SK-N-DZ (cell line): ENCODE measurements at places on chromosomes 12 and 14.

- DNase-seq, result no peak
Measured at GRCh38 chr12:39613525-39613924, 6.1 kb downstream of the ABCD2 start.

DNA sequence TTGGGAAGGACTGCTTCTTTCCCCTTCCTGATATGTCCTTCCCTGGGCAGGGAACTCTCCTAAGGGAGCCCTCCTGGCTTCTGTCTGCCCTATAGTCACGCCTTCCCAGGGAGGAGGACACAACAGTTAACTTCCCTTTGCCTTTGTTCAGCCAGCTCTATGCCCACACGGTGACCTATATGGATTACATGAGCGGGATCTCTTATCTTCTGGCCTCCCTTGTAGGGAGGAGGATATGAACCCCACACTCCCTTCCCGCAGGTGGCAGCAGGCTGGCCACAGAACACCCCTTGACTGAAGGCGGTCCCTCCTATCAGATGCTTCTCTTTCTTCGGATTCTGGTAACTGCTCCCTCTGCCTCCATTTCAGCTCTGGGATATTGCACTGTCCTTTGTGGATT, 135.6 kb upstream of the MAX start:
- no peak for DNase-seq

- peak; percentile 91 for DNase-seq
Measured at GRCh38 chr12:122965851-122966742, at the start of gene ABCB9. ABCB9 (minus strand) TSS chr12:122966463; CDS start chr12:122960235, 6,228 bp downstream.

GRCh38 chr14:35631071-35631805, 97.3 kb downstream of the INSM2 start:
- no peak for DNase-seq

GRCh38 chr12:22653791-22654190, 28.8 kb downstream of the ETNK1 start:
- DNase-seq, result no peak

DNA sequence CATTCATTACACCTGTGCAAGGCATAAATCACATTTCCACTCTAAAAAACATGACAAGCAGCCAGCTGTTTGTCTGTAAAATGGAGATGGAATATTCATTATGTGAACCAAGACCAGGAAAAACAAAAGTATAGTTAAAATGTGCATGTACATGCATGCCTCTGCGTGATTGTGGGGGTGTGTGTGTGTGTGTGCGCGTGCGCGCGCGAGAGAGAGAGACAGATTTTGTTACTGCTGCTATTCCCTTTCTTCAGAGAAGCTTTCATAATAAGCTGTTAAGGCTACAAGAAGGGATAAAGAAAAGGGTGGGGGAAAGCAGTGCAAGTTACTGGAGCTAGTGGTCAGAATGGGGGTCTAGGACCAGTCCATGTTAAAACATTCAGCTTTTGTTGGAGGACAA, 430.3 kb downstream of the NAV3 start:
- DNase-seq, result no peak

GRCh38 chr12:27828196-27828595, 48.2 kb upstream of the MANSC4 start:
- no peak for DNase-seq

GRCh38 chr12:11513288-11513687, 117.9 kb upstream of the PRB2 start:
- peak; percentile 23 for DNase-seq

- peak; percentile 29 for DNase-seq
Measured at GRCh38 chr14:74733221-74733620, 20.3 kb downstream of the FCF1 start.

GRCh38 chr12:11655842-11656241, 6.4 kb downstream of the ETV6 start:
- no peak for DNase-seq

- no peak for DNase-seq
Measured at GRCh38 chr12:100717733-100718067, 76.9 kb upstream of the ANO4 start.

DNA sequence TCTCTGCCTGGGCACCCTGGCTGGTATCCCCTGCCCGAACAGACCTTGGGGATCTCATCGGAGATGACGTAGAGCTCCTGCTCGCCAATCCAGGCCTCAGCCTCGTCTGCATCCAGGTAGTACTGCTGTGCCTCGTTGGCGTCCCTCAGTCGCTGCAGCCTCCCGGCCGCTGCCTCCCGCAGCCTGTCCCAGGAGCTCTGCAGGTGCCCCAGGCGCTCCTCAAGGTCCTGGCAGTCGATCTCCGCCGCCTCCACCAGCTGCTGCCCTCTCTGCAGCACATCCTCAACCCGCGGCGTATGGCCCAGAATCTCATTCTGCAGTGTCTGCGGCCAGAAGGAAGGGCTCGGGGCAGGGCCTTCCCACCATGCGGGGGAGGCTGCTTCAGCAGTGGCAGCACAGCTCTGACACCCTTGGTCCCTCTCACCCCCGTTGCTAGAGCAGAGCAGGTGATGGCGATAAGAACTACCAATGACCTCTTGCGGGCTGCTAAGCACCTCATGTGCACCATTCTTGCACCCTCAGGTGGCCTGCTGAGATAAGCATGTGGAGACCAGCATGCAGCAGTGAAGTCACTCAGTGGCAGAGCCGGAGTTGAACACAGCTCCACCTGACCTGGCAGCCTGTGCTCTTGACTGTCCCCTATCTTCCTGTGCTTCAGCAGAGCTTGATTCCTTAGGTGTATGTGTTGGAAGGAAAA, 71.0 kb downstream of the PLEKHG3 start:
- no peak for DNase-seq

DNA sequence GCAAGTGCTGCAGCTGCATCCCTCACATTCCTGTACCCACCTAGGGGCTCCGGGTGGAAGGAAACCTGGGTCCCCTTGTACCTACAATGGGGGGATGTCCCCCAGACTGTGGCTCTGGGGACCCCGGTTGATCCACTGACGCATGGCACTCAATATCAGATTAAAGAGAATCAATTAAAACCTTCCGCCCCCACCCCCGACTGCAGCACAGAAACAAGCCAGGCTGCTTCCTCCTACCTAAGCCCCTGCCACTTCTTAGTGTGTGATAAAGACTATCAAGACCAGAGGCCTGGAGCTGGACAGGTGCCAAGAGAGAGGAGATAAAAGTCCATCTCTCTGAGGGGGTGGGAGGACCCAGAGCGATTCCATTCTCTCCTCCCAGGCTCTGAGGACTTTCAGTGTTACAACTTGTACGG, 28.2 kb upstream of the RPLP0 start:
- DNase-seq, result peak; percentile 69

- no peak for DNase-seq
Measured at GRCh38 chr12:40099423-40099853, 6.4 kb downstream of the SLC2A13 start.

DNA sequence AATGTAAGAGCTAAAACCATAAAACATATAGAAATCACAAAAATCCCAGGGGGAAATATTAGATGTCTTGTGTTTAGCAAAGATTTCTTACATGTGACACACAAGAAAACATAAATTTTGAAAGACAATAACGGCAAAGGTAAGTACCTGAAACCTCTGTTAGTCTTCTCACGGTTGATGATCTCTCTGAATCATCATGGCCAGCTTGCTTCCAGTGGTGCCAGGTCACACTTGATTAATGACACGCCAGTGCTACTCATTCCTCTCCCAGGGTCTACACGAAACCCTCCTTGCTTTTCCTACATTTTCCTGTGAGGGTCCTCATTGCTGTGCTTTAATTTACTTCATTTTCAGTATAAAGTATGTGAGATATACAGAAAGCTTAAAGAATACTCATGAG, 114.4 kb upstream of the PARP11 start:
- no peak for DNase-seq

GRCh38 chr14:75452900-75453816, 25.3 kb downstream of the JDP2 start:
- DNase-seq, result no peak

DNA sequence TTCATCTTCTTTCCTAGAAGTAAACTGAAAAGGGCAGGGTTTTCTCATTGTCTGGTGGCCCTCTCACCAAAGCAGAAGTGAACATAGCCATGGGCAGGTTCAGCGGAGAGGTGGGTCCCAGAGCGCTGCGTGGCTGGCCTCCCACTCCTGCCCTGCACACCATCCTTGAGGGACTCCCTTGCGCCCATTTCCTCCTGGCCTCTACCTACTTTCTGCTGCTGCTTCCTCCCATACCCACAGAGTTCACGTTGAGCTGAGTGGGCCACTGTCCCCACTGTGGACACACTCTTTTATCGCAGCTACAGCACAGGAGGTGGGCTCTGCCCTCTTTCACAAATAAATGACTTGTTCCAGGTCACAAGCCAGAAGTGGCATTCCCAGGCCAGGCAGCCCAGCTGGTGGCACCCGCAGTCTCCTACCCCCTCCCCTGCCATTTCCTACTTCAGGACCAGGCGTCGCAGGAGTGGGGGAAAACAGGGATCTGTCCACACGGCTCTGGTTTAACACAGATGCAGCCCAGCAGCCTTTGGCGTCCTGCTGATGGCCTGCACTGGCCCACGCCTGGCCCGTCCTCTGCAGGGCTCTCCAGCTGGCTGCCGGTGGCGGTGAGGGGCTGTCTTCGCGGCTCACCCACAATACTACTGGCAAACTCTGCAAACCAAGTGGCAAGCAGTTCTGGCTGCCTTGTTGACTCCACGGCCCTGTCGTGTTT, 4.9 kb downstream of the SIVA1 start:
- DNase-seq, result no peak

GRCh38 chr12:69886109-69886508, 61.1 kb downstream of the MYRFL start:
- no peak for DNase-seq

DNA sequence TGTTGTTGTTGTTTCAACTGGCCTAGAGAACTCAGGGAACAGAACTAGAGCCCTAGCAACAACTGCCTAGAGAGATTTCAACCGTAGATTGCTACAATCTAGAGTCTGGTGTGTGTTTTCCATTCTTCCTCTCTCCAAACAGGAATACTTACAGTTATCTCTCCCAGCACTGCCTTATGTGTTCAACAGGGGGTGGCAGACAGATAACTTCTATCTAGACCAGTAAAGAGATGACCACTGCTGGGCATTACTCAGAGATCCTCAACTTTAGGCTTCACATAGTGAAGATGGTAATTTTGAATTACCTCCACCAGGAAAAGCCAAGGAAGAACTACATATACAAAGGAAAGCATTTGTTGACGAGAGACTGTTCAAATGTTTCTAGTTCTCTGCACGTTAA, 4.8 kb downstream of the TXNDC16 start:
- DNase-seq, result no peak

DNA sequence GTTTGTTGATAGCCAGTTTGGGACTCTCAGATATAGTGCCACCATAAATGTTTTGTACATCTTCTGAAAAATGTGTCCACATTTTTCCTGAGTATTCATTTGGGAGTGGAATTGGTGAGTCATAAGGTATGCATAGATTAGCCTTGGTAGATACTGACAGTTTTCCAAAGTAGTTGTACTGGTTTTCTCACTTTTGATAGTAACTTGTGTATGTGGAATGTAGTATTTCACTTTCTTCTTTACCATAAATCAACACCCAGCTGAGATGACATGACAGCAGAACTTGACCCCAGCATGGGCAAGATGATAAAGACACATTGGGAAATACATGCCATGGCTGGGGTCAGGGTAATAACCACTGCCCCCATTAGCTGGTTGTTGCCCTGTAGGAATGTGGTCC, 5.4 kb downstream of the FBXW8 start:
- DNase-seq, result no peak

DNA sequence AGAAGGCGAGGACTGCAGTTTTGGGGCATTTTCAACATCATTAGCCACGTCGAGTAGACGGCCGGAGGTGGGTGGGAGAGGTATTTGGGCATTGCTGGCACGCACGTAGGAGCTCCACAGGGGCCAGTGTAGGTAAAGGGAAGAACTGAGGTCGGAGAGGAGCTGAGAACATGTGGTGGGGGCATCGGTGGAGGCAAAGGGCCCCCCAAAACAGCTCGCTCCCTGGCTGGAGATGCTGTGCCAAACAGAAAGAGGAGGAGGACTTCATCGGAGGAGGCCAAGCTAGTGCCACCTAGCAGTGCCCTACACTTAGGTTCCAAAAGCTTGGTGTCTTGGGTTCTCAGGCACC, 52.0 kb upstream of the PPP2R5C start:
- no peak for DNase-seq

DNA sequence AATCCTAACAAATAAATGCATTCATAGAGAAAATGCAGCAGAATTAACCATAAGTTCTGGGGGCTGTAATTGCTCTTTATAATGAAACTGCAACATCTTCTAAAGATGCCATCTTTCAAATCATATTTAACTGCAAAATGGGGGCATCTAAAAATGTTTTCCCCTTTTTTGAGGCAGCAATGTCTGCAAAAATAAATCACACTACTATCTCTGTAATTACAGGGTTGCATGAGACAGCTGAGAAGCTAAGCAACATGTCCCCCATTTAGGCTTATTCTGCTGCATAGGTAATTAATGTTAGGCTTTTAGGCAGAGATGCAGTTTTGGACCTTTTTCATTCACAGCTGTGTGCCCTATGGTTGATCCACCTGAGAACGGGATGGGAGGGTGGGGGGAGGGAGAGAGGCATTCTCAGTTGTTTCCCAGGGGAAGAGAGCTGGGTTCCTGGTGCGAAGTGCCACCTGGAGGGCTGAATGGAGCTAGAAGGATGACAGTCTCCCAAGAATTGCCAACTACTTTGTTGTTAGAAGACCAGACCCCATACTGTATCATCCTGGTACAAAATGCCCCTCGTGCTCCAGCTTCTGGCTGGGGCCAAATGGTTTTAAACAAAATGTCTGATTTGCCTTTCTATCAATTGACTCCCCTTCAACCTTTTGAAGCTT, 154.2 kb downstream of the APAF1 start:
- no peak for DNase-seq

GRCh38 chr14:104115131-104115600, 23.2 kb upstream of the KIF26A start:
- no peak for DNase-seq

DNA sequence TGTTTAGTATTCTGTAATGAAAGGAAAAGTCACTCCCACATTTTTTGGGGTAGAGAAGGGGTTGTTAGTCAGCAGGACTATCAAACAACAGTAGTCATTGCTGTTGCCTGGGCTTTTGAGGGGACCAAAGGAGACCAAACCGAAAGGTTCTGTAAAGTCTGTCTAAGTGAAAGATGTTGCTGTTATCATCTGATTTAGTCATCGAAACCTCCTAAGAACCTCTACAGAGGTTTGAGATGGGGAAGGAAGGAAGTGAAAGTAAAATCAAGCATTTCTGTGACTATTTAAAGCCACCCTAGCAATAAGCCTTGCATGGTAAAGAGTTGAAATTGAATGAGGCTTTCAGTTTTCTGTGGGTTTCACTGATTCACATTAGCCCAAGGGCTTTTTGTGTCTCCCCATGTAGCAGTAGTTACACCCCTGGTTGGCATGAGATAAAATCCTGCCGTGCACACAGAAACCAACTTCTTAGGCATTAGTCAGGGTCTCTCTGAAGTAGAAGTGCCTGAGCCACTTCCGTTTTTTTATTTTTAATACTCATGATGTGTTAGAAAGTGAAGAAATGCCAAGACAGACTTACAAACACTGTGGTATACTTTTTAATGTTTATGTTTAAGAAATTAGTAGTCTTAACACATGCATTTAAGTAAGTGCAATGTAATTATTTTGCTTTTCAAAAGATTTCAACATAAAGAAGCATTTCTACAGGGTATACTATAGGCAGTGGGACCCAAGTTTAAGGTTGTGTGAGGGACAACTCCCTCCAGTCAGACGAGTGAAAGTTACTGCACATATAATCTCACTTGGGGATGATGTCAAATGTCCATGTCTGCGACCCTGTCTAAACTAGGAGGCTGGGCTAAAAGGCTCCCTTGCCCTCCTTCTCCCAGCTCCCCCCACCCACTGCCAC, 50.4 kb downstream of the DYRK2 start:
- no peak for DNase-seq
